ENCODE measurements at places on chromosomes 11 and 22.

- no peak for DNase-seq
These were observed 139.5 kb upstream of the CADM1 start for GRCh38 chr11:115643549-115644270.

- DNase-seq: no peak
These were observed 3.2 kb upstream of the KRTAP5-10 start for GRCh38 chr11:71562120-71562519.

- no peak for DNase-seq
These were observed 146.5 kb downstream of the TTC17 start for GRCh38 chr11:43505171-43505570.

GRCh38 chr11:131622193-131622592, 251.8 kb downstream of the NTM start:
- no peak for DNase-seq

DNA sequence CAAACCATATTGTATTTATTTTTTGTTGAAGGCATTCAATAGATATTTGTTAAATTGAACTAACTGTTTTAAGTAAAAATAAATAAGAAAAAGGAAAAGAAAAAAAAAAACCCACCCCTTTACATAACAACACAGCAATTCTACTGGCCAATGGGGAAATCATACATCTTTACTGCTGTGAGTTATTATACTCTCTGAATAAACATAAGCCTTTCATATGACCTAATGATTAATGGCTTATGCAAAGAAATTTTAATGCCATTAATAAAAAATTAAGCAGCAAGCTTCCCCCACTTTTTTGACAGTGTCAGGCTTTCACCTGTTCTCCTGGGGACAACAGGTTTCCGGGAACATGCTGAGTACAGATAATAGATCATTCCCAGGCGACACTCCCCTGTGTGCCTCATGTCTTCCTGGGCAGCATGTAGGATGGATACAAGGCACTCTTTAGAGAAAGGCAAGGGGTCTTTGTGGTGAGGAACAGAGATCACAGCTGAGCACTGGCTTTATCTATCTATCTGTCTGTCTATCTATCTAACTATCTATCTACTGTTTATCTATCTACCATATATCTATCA, 676.0 kb downstream of the NTM start:
- DNase-seq: no peak

- DNase-seq: peak; percentile 91
These were observed 457 bp downstream of the CPSF7 start for GRCh38 chr11:61429346-61429690.

DNA sequence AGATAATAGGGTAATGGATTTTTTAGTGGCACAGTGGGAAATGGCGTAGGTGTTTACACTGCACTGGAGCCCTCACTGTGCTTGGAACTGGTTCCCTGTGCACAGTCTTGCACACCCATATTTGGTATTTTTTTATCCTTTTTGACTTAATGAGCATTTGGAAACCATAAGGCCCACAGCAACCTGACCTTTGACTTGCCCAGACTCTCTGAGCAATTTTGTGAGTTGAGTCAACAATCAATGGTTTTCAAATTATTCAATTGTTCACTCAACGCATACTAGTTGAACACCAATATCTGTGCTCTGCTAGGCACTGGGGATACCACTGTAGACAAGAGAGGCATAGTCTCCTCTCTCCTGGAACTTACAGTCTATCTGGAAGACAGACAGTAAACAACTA, 14.3 kb downstream of the CD44 start:
- no peak for DNase-seq

- DNase-seq: no peak
These were observed 10.2 kb upstream of the ST3GAL4 start for GRCh38 chr11:126345283-126345682.

- peak; percentile 49 for DNase-seq
These were observed 284 bp downstream of the CCS start for GRCh38 chr11:66593303-66593635.

DNA sequence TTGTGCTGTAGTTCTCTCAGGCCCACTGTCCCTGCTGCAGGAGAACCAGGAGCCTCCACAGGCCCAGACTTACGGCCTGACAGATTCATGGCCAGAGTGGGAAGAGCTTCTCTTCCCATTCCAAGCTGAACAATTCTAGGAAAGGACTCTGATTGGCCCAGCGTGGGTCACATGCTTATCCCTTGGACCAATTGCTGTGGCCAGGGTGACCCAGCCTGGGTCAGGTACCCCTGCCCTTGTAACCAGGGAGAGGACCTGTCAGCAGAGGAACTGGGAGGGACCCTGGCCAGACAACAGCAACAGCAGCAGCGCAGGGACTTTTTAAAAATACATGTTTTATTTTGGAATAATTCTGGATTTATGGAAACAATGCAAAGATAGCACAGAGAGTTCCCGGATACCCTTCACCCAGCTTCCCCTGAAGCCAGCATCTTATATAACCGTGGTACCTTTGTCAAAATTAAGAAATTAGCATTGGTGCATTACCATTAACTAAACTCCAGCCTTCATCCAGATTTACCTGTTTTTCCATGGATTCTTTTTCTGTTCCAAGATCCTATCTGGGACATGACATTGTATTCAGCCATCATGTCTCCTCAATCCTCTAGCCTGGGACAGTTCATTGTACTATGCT, 8.8 kb upstream of the ELFN2 start:
- DNase-seq: no peak

- DNase-seq: no peak
These were observed 1.3 kb upstream of the OR8D1 start for GRCh38 chr11:124315052-124315451.

- DNase-seq: no peak
These were observed 1286.5 kb upstream of the TENM4 start for GRCh38 chr11:80727315-80727714.

DNA sequence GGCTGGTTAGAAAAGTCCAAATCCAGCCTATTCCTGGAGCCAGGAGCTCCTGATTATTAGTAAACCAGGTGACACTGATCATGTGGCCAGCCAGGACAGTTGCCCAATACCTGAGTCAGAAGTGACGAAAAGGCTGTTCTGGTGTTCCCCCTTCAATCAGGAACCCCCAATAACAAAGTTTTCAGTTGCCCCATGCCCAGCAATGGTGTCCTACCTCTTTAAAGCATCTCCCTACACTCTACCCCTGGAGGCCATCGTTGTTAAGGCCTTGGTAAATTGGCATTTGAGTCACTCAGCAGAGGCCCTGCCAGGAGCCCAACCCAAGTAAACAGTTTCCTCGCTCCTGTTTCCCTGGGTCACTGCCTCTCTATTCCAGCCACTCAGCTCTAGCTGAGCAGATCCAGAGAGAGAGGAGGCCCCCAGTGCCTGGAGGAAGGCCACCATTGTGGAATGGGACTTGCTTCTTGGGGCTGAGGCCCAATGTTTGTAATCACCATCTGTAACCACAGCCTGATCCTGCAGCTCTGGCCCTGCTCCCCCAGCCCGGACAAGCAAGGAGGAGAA, 25.0 kb downstream of the ARHGAP1 start:
- DNase-seq: no peak

GRCh38 chr22:42920101-42920820, 63.2 kb upstream of the ARFGAP3 start:
- no peak for DNase-seq

DNA sequence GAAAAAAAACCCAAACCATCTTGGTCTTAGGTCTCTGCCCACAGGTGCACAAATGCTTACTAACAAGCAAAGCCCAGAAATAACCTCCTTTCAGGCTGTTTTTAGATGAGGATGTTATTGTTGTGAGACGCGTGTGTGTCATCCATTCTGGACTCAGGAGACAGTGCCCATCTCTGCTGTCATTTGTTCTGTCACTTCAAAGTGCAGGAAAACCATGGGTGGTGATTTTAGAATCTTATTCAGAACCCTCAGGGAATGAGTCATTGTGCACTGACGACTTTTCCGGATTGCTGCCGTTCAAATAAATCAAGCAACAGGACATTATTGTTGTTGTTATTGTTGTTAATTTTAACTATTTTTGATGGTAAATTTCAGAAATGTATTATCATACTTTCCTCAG, 110.3 kb downstream of the LRRC32 start:
- DNase-seq: no peak

GRCh38 chr11:118289401-118289800, 15.1 kb upstream of the CD3E start:
- DNase-seq: no peak

GRCh38 chr11:12261551-12261950, 115.8 kb upstream of the PARVA start:
- peak; percentile 23 for DNase-seq

DNA sequence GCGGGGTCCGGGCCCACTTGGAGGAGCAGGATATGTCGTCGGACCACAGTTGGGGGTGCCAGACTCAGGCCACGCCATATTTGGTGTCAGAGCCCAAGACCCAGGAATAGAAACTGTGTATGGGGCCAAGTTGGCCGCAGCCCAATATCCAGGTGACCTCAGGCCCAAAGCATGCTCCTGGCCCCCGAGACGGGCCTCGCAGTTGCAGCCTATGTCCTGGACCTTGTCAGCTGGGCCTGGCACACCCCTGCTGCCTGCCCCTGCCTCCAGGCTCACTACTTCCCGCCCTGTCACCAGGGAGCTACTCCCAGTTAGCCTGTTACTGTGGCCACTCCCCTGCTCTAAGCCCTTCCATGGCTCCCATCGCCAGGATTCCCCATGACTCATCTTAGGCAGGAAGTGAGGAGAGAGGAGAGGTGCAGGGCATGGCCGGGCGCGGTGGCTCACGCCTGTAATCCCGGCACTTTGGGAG, 23.1 kb downstream of the A4GALT start:
- DNase-seq: no peak

DNA sequence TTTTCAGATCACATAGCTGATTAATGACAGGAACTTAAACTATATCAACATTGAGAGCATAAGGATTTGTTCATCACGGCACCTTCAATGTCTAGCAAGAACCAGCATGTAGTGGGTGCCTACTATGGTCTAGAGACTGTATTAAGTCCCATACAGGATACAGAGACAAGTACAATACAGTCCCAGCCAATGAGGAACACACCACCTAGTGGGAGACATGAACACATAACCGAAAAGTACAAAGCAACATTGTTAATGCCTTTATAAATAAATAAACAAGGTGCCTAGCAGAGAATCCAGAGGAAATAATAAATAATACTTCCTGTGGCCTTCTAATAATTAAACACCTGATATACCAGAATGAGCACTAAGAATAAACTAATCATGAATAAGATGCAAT, 87.7 kb upstream of the OPCML start:
- DNase-seq: no peak

DNA sequence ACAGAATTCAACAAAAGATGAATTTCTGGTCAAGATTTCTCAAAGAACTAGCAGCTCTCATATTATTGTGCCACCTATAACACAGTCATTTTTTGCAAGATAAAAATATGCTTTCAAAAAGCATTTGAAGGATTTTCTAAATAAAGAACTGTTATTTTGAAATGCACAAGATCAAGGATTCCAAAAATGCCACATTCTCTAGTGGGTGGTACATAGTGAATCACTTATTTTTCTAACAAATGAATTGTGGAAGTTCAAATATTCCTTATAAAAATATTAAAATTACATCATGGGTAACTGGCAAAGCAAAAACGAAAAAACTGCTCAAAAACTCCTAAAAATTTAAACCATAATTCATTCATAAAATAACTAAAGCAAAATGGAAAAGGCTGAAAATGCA, 2.1 kb downstream of the RNF141 start:
- DNase-seq: no peak

DNA sequence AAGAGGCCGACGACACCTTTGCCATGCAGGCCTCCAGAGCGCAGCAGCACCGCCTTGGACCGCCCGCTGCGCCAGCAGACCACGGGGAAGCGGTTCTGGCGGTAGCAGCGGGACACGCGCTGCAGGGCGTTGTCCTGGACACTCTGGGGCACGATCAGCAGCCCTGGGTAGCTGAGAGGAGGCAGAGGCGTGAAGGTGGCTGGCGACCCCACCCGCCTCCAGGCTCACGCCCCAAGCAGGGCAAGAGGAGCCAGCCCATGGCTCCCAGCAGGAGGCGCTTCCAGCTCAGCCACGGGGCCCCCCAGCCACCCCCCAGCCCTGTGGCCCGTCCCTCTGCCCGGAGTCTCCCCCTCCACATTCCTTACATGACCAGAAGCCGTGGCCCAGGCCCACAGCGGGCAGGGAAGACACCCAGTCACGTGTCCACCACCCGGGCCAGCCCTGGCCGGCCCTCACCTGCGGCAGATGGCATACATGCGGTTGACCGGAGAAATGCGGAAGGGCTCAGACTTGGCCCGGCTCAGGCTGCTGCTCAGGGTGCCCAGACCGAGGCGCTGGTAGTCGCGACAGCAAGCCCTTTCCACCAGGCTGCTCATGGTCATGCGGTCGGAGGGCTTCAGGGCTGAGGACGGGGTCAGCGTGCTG, 15.2 kb downstream of the SBF1 start:
- no peak for DNase-seq

DNA sequence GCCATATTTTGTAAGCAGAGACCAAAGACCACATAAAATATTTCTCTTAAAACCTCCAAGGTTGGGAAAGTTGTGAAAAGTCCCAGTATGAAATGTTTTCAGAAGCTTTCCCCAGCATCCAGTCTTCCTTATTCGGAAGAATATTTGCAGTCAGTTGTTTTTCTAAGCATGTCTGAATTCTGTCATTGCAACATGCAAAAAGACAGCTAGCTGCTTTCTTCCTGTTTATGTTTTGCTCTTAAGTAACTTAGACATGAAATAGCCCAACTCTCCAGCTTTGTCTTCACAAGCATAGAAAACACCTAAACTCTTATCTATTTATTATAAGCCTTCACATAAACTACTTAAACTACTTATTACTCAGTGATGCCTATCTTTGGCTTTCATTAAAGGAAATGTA, 57.9 kb upstream of the MMP13 start:
- DNase-seq: no peak

GRCh38 chr11:134795017-134795416, 383.0 kb upstream of the B3GAT1 start:
- no peak for DNase-seq

- DNase-seq: no peak
These were observed 13.7 kb downstream of the CYP2D6 start for GRCh38 chr22:42116848-42117424.

DNA sequence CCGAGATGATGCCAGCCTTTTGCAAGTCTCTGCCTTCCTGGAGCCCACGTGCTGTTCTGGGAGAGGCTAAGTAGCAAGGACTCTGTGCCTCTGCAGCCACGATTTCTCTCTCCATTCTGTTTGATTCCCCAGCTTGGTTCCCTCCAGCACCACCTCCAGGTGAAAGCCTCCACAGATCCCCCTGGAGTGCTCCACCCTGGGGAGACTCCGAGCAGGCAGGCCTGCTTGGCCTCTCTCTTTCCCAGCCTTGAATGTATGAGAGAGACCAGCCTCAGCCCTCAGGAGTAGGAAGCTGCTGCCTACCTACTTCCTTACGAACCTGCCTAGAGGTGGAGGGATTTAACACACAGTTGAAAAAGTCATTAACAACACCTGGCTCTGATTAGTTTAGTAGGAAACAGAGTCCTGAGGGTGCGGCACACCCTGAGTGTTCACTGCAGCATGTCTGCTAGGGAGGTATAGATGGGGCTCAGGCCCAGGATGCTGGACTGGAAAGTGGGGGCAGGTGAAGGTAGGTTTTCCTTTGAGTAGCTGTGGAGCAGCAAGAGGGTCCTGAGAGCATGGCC, 22.5 kb downstream of the TMPRSS5 start:
- no peak for DNase-seq

GRCh38 chr22:36873614-36874308, 13.0 kb downstream of the NCF4 start:
- peak; percentile 75 for DNase-seq

- peak; percentile 78 for DNase-seq
These were observed 62.8 kb downstream of the NFAM1 start for GRCh38 chr22:42369250-42370041.

All from erythroblast (primary cell).